ENCODE measurements at places on chromosomes 2 and 18.

- DNase-seq = no peak
Measured at GRCh38 chr2:223486751-223487150, 115.4 kb downstream of the SCG2 start.

GRCh38 chr2:202339071-202339870 is 36.9 kb upstream of the BMPR2 start:
- DNase-seq = no peak

GRCh38 chr2:53848062-53848461 is 11.7 kb downstream of the GPR75 start:
- DNase-seq = no peak

DNA sequence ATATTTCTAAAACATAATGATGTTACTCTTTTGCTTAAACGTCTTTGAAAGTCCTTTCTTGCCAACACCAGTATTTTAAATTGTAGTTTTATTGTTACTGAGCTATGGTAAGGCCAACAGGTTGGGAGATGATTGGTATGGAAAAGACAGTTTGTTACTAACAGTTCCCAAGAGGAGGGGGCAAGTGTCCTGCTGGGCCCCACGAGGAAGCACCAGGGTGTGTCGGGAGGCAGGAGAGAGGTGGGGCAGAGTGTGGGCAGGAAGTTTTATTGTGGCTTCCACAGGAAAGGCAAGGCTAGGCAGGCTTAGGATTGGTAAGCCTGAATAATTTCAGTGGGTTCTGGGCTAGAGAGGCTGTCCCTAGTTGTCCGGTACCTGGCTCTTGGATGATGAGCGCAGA is 134.3 kb downstream of the SOCS6 start:
- DNase-seq = no peak

DNA sequence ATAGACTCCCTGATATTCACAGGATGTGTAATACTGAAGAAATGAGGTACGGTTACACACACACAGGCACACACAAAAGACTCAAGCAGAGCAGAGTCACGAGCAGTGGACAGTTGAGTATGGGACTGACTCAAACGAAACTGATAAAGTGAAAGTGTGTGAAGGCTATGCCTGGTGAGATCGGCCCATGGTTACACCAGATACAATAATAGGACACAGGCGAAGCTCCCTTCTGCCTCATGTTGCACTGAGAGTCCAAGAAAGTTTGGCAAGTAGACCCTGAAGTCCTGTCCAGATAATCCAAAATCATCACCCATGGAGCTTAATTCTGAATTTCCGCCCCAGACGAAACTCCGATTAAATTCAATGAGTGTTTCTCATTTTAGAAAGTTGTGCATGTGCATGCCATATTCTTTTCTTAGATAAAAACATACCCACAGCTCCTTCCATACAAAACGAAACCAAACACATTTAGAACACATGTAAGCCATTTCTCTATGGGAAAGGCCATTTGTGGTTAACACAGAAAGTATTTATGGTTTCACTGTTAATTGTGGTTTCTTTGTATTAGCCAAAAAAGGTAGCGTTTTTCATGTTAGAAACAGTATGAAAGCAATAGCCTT is 567.6 kb downstream of the PLCL1 start:
- DNase-seq = no peak

DNA sequence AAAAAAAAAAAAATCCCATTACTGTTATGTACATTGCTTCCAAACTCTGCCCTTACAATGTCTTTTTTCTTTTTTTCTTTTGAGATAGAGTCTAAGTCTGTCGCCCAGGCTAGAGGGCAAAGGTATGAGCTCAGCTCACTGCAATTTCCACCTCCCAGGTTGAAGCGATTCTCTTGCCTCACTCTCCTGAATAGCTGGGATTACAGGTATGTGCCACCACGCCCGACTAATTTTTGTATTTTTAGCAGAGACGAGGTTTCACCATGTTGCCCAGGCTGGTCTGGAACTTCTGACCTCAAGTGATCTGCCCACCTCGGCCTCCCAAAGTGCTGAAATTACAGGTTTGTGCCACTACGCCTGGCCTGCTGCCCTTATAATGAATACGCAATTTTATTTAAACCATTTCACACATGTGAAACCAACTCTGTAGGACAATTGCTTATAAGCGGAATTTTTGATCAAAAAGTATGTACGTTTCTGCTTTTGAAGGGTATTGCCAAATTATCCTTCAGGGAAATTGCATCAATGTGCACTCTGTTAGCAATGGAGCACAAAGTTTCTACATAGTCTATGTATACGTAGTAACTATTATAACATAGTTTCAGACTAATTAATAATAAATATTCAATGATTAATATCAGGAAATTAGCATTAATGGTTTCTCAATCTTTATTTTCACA is 55.7 kb upstream of the ACTR3 start:
- DNase-seq = no peak

DNA sequence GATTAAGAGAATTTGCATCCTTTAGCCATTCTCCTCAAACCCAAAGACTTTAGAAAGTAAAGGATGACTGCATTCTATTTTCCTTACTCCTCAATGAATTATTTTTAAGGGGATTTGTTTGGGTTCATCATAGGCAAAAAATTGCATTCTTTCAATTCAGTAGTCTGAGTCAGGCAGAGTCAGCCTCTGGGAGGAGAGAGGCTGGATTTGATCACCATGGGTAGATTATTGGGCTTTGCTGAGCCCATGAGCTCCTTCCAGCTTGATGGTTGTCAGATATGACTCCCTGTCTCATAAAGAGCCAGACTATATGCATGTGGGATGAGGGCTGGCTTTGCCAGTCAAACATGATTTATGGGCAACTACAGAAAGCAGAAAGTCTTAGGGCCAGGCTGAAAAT is 101.2 kb downstream of the KCNS3 start:
- DNase-seq = no peak

- no peak for DNase-seq
Measured at GRCh38 chr18:56615738-56616520, 22.5 kb downstream of the TXNL1 start.

GRCh38 chr2:197604117-197604860 is 71.1 kb downstream of the RFTN2 start:
- DNase-seq = no peak

- DNase-seq = no peak
Measured at GRCh38 chr2:165889798-165890197, 63.8 kb downstream of the TTC21B start.

GRCh38 chr2:39737661-39738060 is 41.4 kb downstream of the THUMPD2 start:
- DNase-seq = no peak

All from activated CD4-positive, alpha-beta T cell treated with anti-CD3 and anti-CD28 coated beads for 24 hours (primary cell).